ENCODE measurements at places on chromosomes 4 and X.
A peak's percentile ranks its signal among the peaks of the same experiment; 100 is the strongest.

DNA sequence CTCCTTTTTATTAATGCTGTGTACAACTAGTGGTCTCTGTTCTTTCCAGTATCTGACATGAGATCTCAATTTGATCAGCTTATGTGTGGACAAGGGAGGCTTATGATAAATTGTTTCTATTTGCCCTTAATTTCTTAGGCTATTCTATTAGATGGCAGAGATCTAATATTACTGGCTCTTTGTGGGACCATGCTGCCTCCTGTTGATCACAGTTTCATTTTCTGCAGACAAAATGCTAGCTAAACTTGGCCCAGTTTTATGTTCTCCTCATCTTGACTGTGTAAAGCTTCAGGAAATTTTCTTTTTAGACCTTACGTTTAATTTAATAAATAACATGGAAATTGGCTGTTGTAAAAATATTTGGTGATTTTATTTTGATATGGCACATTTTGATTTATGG, 627.1 kb upstream of the AADAT start:
- no peak for DNase-seq

GRCh38 chrX:103155201-103155600, 59.7 kb upstream of the BEX4 start:
- DNase-seq = no peak

- no peak for DNase-seq
These were observed 240.2 kb downstream of the RAPGEF2 start for GRCh38 chr4:159343116-159343515.

- no peak for DNase-seq
These were observed 102.5 kb downstream of the TSPAN5 start for GRCh38 chr4:98555798-98556445.

- no peak for DNase-seq
These were observed 132.3 kb downstream of the NDST4 start for GRCh38 chr4:114980932-114981708.

- peak; percentile 58 for DNase-seq
These were observed 34.4 kb upstream of the COX18 start for GRCh38 chr4:73103799-73104503.

DNA sequence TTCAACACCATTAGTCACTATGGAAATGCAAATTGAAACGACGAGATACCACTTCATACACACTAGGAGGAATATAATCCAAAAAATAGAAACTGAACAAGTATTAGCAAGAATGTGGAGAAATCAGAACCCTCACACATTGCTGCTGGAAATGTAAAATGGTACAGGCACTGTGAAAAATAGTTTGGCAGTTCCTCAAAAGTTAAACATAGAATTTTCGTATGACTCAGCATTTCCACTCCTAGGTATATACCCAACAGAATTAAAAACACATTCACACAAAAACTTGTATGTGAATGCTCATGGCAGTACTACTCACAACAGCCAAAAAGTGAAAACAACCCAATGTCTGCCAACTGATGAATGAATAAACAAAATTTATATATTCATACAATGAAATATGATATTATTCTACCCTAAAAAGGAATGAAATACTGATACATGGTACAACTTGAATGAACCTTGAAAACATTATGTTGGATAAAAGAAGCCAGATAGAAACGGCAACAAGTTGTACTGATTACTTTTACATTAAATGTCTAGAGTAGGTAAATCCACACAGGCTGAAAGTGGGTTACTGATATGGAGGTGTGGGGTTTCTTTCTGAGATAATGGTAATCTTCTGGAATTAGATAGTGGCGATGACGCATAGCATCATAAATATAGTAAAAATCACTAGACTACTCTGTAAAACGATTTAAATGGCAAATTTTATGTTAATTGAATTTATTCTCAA, 22.3 kb downstream of the TEC start:
- no peak for DNase-seq

DNA sequence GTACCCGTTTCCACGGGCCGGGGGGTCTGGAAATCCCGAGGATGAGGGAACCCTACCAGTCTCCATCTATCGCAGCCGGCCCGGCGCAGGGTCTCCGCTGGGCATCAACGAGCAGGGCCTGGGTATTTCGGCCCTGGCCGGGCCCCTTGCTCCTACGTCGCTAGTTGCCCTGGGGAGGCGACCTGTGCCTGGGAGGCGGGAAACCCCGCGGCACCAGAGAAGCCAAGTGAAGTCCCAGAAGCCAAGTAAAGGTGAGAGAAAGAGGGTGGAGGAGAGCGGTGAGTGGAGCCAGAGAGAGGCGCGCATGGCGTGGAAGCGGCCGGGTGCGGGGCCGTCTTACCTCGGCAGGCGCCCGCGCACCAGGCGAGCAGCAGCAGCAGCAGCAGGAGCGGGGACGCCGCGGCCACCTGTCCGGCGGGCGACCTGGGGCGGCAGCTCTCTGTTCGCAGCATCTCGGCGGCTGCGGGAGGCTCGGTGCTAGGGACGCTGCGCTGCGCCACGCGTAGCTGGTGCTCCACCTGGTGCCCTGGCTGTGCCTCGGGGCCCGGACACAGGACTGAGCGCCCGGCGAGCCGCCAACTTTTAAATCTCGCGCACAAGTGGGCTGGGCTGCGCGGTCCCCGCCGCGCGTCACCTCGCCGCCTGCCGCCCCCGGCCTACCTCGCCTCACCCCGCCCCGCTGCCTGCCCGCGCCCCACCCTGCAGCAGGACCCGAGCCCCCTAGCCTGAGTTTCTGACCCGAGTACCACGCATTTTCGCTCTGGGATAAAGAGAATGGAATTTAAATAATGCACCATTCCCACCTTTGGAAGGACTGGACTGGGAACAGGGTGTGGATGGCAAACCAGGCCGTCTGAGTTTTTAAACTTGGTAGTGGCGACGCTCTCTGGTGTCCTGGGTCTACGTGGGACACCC, at the start of gene NMU:
TSS of gene NMU (minus strand) at position 558 of the 915 bp plus-strand sequence. CDS start at position 452, 106 bp downstream.
- DNase-seq = peak; percentile 63

DNA sequence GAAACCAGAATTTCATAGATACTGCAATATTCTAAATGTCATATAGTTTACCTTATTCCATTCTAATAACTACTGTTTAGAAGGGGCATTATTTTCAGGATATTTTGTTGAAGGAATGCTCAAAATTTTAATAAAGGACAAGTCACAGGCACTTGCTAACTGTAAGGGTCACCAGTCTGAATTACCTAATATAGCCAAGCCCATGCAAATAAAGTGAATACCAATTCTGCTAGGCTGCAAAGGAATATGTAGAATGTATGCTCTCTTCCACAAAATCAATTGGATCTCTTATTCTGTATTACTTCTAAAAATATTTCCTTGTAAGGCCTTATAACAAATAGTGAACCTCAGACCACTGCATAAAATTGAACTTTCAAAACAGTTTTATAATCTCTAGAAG, 52.3 kb upstream of the FAT4 start:
- DNase-seq = no peak

GRCh38 chr4:27187786-27188185, 327.1 kb downstream of the STIM2 start:
- DNase-seq = no peak

- no peak for DNase-seq
These were observed 37.5 kb upstream of the RASGEF1B start for GRCh38 chr4:81509191-81509590.

DNA sequence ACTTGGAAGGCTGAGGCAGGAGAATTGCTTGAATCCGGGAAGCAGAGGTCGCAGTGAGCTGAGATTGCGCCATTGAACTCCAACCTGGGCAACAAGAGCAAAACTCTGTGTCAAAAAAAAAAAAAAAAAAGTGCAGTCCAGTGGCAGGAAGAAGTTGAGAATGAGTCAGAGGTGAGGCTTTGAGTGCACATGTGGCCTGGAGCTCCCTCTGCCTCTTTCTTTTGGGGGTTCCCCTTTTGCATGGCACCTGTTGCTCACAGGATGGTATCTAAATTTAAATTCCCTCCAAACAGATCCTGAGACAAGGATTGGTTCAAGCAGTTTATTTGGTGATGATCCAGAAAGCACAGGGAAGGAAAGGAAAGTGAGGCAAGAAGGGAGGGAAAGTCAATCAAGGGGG, 151.4 kb upstream of the STX18 start:
- peak; percentile 29 for DNase-seq

DNA sequence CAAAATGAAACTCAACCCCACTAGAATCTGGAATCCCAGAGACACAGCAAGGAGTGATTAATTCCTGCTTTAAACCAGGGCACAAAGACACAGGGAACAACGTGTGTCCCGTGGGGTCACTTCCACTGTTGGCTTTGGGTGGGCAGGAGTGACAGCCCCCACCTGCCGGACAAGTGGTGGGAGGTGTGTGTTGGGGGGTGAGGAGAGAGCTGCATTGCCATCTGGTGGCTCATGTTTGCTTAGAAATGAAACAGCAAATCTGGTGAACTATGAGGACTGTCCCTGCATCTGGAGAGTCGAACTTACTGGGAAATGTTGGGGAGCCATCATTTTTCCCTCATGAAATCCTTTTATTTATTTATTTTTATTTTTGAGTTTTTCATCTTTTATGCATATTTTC, 75.9 kb upstream of the AFAP1 start:
- no peak for DNase-seq

DNA sequence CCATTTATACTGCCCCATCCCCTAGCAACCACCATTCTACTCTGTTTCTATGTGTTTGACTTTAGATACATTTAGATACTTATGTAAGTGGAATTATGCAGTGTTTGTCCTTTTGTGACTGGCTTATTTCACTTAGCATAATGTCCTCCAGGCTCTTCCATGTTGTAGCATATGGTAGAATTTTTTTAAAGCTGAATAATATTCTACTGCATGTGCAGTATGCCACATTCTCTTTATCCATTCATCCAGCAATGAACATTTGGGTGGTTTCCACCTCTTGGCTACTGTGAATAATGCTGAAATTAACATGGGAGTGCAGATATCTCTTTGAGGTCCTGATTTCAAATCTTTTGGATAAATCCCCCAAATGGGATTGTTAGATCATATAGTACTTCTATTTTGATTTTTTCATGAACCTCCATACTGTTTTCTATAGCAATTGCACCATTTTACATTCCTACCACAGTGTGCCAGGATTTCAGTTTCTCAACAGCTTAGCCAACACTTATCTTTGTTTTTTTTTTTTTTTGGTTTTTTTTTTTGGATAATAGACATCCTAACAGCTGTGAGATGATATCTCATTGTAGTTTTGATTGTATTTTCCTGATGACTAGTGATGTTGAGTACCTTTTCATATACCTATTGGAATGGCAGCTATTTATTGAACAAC, 105.9 kb upstream of the LNX1 start:
- no peak for DNase-seq

DNA sequence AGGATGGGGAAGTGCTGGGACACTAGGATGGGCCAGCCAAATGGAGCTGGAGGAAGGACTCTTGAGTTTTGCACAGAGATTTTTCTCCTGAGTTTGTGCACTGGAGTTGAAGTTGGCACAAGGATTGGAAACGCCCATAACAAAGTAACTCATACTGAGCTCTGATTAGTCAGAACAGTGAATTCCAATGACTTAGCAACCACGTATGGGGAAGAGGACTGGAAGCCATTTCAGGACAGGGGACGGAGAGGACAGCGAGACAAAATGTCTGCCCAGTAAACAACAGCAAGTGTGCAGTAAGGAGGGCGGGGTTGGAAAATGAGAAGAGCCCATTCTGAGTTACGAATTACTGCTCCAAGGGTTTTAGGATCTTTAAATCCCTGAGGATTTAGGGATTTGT, 5.9 kb downstream of the RIPPLY1 start:
- no peak for DNase-seq

DNA sequence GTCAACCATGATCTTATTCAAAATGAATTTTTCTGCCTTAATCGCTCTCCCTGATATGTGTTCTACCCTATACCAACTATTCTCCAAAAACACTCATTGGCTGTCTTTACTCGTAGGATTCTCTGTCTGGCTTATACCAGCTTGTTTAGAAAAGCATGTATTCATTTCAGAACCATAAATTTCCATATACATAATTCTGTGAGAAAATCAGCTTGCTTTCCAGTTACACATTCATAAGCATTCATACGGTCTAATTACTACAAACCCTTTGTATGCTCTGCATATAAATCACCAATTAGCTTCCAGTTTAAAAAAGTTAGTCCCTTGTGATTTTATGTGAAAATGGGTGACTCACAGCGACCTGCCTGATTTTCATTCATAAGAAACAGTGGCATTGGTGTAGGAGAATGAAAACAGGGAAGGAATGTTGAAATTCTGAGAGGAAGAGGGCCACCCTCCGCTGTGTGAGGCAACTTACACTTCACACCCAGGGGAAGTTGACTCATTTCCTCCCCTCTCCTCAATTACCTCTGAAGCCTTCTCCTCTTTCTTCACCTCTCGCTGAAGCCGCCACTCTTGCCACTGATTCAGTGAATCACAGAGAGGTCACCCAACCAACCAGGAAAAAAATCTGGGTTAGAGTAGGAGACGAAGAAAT, 63.3 kb downstream of the MEPE start:
- peak; percentile 30 for DNase-seq

DNA sequence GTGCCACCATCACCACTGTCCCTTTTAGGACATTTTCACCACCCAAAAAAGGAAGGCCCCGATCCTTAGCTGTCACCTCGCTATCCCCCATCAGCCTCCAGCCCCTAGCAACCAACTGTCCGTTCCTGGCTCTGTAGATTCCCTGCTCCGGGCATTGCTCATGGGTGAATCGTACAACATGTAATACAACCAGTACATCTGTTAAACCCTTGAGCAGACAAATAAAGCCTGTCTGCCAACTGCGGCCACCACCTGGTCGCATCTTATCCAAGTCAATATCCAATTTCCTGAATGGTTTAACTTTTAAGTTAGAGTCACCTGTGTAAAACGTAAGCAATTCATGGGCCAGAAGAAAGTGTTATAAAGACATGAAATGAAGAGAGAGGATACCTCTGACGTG, 251.9 kb downstream of the AFAP1 start:
- no peak for DNase-seq

DNA sequence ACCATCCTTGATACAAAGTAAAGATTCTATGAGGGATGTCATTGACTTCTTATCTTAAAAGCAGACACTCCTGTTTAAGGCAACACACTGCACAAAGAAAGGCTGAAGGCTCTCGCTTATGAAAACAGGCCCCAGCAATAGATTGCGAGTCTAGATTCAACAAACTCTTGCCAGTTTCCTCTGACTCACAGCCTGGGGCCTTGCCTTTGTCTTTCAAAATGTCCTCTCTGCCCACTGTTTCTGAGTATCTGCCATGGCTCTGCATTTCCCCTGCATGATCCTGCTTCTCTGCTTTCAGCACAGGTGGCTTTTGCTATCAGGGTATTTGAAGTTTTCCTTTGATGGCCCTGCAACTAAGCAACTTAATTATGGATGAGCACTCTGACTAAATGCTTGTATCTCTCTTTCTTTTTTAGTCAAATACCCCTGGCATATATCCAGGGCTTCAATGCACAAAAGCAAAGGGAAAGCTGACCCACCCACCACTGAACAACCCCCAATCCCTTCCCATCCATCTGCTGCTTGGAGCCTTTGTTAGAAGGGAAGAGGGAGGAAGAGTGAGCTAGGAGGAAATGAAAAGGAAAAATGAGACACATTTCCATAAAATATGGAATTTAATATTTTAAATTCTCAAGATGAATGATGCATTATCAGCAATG, 32.2 kb downstream of the NDP start:
- no peak for DNase-seq

- DNase-seq = no peak
These were observed 584.2 kb downstream of the SPRY1 start for GRCh38 chr4:123980736-123981300.
